Tibial artery (tissue), 4 donors: ENCODE measurements at places on chromosomes 5 and 9.

- no peak overlapping the region for H3K4me3 ChIP-seq
- H3K27ac ChIP-seq, result no peak overlapping the region
- DNase-seq, result no peak
- H3K4me1 ChIP-seq, result no peaks in the 10 kb centered on the region
- no peaks in the 10 kb centered on the region for H3K27me3 ChIP-seq
- no peaks in the 10 kb centered on the region for H3K36me3 ChIP-seq
Measured at GRCh38 chr5:122581629-122582028, 193.3 kb upstream of the SNX2 start.

GRCh38 chr9:137305060-137305797 is 3.2 kb upstream of the NRARP start:
- peak overlapping the region; percentile 24 for H3K4me3 ChIP-seq
- peak overlapping the region; percentile 24 for H3K27ac ChIP-seq
- peak; percentile 75 for DNase-seq

- no peak overlapping the region for H3K27ac ChIP-seq
- no peak for DNase-seq
- no peak overlapping the region for H3K4me3 ChIP-seq
- no peaks in the 10 kb centered on the region for H3K27me3 ChIP-seq
Measured at GRCh38 chr5:59007460-59008063, 424.7 kb downstream of the RAB3C start.

DNA sequence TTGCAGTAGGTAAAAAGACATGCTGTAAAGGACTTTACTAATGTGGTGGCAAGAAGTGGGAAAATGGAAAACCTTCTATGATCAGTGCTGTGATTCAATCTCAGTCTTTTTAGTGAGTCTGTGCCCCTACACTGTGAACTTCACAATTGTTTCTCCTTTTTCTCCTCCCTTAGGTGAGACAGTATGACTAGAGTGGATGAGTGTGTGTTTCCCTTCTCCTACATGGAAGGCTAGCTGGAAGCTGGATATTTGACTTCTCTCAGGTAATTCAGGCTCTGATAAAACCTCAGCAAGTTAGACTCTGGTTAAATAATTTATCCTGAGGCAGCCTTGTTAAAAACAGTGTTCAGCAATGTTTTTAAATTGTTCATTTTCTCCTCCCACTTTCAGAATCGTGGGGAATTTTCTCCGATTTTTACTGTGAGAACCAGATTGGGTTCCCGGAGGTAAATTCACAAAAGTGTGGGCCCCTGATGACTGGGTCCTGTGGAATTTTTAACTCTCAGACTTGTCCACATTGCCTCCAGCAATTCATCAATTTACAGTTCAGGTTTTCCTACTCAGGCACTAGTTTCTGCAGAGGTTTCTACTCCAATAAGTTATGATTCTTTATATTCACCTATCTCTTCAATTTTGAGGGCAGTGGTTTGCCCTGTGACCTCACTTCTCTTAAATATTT is 149.1 kb upstream of the PIK3R1 start:
- no peak overlapping the region for H3K4me3 ChIP-seq
- H3K27me3 ChIP-seq, result no peaks in the 10 kb centered on the region
- H3K36me3 ChIP-seq, result no peaks in the 10 kb centered on the region
- H3K4me1 ChIP-seq, result no peaks in the 10 kb centered on the region
- no peak overlapping the region for H3K27ac ChIP-seq

DNA sequence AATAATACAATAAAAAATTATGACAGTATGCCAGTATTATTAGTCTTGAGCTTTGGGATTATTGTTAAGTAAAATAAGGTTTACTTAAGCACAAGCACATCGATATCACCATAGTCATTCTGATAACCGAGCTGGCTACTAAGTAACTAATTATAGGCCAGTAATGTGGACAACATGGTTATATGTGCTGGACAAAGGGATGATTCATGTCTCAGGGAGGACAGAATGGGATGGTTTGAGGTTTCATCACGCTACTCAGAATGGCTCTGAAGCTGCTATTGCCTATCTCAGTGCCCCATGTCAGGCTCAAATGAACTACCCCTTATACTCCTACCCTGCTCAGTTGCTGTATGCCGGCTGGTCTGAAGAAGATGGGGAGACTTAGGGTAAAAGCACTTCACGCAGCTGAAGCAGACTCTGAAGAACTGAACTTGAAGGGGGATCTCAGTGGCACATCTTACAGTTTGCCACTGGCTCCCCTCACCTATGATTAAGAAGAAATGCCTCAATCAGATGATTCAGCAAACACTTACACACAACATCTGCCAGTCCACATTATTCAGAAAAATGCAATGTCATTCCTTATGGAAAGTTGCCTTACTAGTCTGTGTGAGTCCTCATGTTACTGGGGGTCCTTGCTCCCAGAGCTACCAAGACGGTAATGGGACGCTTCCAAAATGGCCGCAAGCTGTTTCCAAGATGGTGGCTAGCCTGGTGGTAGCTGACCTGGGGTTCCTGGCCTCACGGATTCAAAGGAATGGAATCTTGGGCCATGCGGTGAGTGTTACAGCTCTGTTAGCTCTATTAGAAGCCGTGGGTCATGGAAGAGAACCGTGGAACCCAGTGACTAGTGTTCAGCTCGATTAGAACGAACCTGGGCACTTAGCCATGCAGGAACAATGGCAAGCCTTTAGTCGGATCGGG is 1098.6 kb downstream of the TAF11L14 start:
- H3K27ac ChIP-seq, result no peak overlapping the region
- H3K4me3 ChIP-seq, result no peak overlapping the region
- no peaks in the 10 kb centered on the region for H3K27me3 ChIP-seq
- no peak for DNase-seq

GRCh38 chr9:114583371-114584155 is 4.0 kb upstream of the ATP6V1G1 start:
- H3K27ac ChIP-seq, result no peak overlapping the region
- H3K36me3 ChIP-seq, result no peaks in the 10 kb centered on the region
- no peaks in the 10 kb centered on the region for H3K27me3 ChIP-seq
- no peak for DNase-seq
- H3K4me1 ChIP-seq, result peaks cover 9% of the 10 kb centered on the region

GRCh38 chr5:112795342-112795741 is 57.7 kb downstream of the APC start:
- DNase-seq, result no peak
- no peak overlapping the region for H3K27ac ChIP-seq
- peaks cover 39% of the 10 kb centered on the region for H3K36me3 ChIP-seq
- H3K27me3 ChIP-seq, result no peaks in the 10 kb centered on the region
- no peak overlapping the region for H3K4me3 ChIP-seq
- no peaks in the 10 kb centered on the region for H3K4me1 ChIP-seq

DNA sequence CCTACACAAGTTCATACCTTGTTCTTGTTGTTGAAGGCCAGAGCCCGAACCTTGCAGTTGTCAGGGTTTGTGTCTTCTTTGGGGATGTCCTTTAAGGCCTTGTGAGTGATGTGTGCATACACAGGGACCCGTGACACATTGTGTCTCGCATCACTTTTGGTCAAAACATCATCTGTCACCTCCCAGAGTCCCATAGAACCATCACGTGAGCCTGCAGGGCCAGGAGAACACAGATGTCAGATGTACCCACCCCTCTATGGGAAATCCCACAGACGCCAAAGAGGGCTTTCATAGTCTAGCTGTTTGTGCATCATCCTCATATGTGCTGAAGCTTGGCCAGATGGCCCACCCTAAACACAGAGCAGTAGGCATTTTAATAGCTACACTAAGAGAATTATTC is 28.2 kb downstream of the DCAF12 start:
- no peak overlapping the region for H3K27ac ChIP-seq
- peaks cover 85% of the 10 kb centered on the region for H3K36me3 ChIP-seq
- H3K4me3 ChIP-seq, result no peak overlapping the region
- no peak for DNase-seq

DNA sequence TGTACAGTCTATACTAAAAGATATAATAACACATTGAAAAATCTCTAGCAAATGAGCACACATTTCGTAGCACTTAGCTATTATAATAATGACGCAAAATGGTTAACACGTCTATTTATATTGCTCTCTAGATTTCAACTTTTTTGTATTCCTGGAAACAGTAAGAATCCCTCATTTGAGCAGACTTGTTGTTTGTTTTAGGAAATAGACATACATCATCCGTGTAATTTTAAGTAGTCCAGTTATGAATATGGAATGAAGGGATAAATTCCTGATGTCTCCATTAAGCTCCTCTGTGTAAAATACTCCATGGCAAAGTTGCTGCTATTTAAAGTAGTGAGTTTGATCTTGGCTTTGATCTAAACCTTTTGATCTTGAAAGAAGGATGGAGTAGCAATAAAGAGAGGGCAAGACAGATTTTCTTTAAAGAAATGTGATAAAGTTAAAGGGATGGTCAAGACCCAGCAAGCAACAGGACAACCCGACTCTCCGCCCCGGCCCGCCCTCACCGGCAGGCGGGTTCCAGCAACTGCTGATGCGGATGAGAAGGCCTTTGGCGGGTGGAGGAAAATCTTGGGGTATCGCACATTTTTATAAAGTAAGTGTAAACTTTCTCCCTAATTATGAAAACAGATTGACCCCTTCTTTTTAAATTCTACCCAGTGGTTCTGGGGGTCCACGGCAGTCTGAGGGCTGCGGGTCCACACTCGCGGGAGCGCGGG is 277.4 kb downstream of the AOPEP start:
- peaks cover 6% of the 10 kb centered on the region for H3K36me3 ChIP-seq
- peaks cover 29% of the 10 kb centered on the region for H3K4me1 ChIP-seq
- peak; percentile 85 for DNase-seq

GRCh38 chr9:7782400-7783120 is 17.0 kb downstream of the DMAC1 start:
- DNase-seq, result no peak
- no peak overlapping the region for H3K27ac ChIP-seq
- no peaks in the 10 kb centered on the region for H3K4me1 ChIP-seq
- H3K36me3 ChIP-seq, result no peaks in the 10 kb centered on the region

GRCh38 chr9:84917366-84918070 is 248.0 kb downstream of the NTRK2 start:
- H3K27ac ChIP-seq, result no peak overlapping the region
- no peaks in the 10 kb centered on the region for H3K36me3 ChIP-seq
- H3K4me1 ChIP-seq, result peaks cover 12% of the 10 kb centered on the region
- no peaks in the 10 kb centered on the region for H3K27me3 ChIP-seq
- no peak overlapping the region for H3K4me3 ChIP-seq
- no peak for DNase-seq

DNA sequence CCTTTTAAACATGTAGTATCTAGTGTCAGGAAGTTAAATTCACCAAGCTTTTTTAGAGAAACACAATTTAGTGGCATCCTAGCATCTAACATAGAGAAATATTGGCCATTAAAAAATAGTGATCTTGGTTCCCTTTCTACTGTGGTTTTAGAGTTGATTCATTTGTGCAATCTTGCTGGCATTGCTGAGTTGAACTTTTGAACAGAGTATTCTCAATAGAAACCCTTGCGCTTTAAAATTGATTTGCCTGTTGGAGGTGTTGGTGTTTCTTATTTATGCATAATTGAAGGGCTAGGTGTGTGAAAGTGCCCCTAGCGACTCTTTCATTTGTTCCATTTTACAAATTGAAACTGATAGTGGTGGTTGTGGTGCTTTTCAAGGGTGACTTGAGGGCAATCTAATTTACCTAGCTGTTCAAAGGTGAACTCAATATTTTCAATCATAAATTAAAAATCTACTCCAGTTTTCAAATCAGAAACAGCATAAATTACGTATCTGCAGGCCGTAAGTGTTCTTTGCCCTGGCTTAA is 73.0 kb upstream of the MPDZ start:
- no peaks in the 10 kb centered on the region for H3K36me3 ChIP-seq
- peaks cover 4% of the 10 kb centered on the region for H3K4me1 ChIP-seq
- H3K27ac ChIP-seq, result no peak overlapping the region
- no peaks in the 10 kb centered on the region for H3K27me3 ChIP-seq

GRCh38 chr5:105702323-105702722 is 1968.4 kb downstream of the EFNA5 start:
- H3K27me3 ChIP-seq, result no peaks in the 10 kb centered on the region
- no peaks in the 10 kb centered on the region for H3K4me1 ChIP-seq
- DNase-seq, result no peak
- peaks cover 3% of the 10 kb centered on the region for H3K36me3 ChIP-seq

DNA sequence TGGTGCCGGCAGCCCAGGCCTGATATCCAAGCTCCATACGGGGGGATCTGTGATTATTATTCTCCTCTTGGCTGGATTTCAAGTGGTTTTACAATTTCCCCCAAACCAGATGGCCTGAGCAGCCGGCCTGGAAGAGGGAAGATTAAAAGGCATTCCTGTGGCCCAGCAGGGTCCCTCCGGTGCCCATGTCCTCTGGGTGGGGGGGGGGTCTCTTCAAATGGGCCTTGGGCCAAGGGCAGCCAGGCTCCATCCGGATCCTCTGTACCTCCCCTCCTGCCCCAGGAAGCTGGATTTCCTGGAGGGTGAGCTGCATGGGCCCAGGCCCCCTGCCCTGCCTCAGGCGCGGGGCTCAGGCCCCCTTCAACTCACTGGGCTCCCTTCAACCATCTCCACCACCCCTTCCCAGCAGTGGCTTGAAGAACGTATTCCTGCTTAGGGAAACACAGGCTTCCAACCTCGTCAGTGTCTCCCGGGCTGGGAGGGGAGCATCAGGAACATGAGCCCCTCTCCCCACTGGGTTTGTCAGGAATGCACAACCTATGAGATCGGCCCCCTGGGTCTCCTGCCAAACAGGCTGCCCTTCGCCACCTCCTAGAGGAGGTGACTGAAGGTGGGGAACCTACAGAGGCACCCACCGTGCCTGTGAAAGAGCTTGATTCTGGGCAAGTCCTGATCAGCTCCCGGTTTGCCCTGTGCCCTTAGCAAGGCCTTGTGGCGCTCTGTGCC is 62.9 kb upstream of the ORM1 start:
- no peak for DNase-seq
- H3K4me3 ChIP-seq, result no peak overlapping the region
- no peaks in the 10 kb centered on the region for H3K4me1 ChIP-seq
- no peaks in the 10 kb centered on the region for H3K36me3 ChIP-seq

GRCh38 chr9:115551396-115551795 is 433.4 kb upstream of the TNC start:
- H3K27me3 ChIP-seq, result no peaks in the 10 kb centered on the region
- no peak for DNase-seq
- no peak overlapping the region for H3K4me3 ChIP-seq
- H3K36me3 ChIP-seq, result no peaks in the 10 kb centered on the region
- H3K27ac ChIP-seq, result no peak overlapping the region
- no peaks in the 10 kb centered on the region for H3K4me1 ChIP-seq

DNA sequence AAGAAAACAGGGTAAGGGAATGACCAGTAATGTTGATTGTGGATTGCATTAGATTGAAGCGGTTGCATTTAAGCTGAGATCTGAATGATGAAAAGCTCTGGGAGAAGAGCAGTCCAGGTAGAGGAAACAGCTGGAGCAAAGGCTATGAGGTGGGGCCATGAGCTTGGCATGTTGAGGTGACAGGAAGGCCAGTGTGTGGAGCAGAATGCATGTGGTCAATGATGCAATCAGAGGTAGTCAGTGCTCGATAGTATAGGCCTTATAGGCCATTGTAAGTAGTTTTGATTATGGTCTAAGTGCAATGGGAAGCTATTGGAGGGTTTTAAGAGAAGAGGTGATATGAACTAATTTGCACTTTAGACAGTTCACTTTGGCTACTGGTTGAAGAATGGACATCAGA is 270.4 kb downstream of the ARHGAP26 start:
- H3K27me3 ChIP-seq, result no peaks in the 10 kb centered on the region
- peaks cover 12% of the 10 kb centered on the region for H3K4me1 ChIP-seq
- no peaks in the 10 kb centered on the region for H3K36me3 ChIP-seq
- no peak overlapping the region for H3K27ac ChIP-seq
